ENCODE measurements at places on chromosomes 1 and 21.

DNA sequence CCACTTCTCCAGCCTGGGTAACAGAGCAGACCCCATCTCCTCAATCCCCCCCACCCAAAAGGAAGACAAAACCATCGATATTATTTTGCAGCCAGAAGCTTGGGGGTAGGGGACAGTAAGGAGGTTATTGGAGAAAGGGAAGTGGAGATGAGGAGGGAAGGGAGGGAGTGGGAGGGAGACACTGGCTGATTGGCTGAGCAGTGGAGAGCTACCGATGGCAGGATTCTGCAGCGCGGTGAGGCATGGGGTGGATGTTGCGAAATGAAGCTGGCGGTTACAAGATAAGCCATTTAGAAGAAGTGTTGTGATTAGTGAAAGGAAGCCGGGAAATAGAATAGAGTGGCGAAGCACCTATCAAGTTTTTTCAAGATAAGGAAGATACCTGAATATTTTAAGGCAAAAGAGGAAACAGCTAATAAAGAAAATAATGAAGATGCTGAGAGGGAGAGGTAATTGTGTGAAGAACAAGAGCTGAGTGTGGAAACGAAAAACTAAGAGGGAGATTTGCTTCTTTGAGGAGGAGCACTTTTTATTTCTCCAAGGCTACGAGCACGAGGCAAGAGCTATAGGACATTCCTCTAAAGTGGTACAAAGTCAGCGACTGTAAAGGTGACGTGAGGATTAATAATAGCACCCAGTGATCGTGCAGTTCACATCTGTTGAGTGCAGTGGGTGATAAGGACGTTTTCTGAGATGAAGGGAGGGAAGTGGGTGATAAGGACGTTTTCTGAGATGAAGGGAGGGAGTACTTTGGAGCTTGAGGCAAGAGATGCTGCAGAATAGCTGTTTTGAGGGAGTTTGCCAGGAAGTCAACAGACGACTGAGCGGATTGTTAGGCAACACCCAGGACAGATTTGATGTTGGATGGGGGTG, 103.2 kb upstream of the KIF26B start:
- DNase-seq, result no peak

DNA sequence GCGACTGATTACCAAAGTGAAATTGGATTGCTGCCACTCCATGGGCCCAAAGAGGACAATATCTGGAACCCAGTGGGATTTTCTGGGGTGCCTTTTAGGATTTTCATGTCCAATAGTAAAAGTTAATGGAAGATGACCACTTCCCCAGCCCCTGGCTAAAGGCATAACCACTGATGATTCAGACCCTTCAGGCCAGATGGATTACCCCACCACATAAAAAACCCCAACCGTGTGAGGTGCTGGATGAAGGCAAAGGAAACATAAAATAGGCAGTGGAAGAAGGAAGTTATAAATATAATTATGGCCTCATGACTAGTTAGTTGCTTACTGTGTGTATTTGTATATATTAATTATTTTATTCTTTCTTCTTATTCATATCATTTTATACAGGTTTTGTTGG, 40.2 kb upstream of the IL10 start:
- DNase-seq, result no peak

- no peak for DNase-seq
Observed at GRCh38 chr1:62906428-62906886, 122.5 kb downstream of the ATG4C start.

DNA sequence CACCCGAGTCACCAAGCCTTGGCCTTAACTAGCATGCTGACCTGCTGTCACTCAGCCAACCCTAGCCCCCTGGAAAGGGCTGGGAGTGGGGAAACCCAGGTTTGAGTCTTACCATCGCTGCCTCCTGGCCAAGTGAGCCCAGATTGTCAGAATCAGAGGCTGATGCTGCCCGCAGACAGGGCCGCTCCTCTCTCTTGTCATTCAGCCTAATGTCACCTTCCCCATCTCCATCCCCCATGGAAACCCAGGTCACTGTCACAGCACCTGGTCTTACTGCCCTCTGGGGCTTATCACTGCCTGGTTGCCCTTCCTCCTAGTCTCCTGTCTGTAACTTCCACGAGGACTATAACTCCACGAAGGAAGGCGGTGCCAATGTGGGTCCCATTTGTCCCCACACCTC, 53.6 kb upstream of the CASZ1 start:
- DNase-seq, result no peak

DNA sequence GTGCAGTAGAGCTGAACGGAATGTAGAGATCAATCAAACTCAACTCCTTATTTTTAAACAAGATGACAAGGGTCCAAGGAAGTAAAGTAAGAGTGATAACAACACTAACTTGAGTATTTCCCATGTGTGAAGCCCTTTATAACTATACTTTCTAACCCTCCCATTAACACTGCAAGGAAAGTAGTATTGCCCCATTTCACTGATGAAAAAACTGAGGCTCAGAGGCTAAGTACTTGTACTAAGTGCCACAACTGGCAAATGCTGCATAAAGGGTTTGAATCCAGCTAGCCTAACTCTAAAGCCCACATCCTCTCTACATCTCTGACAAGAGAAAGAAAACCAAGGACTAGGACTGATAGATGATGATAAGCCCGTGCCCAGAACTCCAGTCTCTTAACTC, 8.2 kb upstream of the GJA5 start:
- no peak for DNase-seq

- DNase-seq, result no peak
Observed at GRCh38 chr1:166907051-166907450, 31.0 kb upstream of the TADA1 start.

- DNase-seq, result no peak
Observed at GRCh38 chr1:82141390-82141789, 340.7 kb downstream of the ADGRL2 start.

GRCh38 chr1:171494076-171494475, 8.7 kb downstream of the PRRC2C start:
- no peak for DNase-seq

DNA sequence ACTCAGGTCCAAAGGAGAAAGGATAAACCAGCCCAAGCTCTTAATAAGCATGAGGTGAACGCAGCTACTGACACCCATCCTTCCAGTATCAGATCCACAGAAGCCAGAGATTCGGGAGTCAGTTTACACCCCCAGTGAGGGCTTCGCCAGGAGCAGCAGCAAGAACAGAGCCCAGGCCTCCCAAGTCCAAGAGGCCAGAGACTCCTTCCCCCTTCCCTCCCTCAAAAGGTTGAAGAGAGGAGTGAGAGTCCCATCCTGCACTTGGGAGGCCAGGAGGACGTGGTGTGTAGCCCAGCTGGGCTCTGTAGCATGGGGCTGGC, 72.8 kb downstream of the MRPL37 start:
- DNase-seq, result no peak

DNA sequence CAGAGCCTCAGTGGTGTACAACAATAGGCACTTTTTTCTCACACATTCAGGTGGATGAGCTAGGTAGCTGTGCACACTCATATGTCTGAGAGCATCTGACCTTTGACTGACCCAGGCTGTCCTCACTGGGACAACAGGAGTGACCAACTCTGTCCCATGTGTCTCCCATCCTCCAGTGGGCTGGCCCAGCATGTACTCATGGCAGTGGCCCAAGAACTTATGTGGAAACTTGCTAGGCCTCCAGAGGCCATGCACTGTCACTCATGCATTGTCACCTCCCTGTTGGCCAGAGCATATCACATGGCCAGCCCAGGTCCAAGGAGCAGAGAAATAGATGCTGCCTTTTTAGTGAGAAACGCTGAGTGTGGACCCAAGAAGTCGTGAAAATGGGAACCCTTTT, 158.8 kb downstream of the IGSF21 start:
- DNase-seq, result no peak

- no peak for DNase-seq
Observed at GRCh38 chr1:56068908-56069307, 510.5 kb downstream of the PLPP3 start.

DNA sequence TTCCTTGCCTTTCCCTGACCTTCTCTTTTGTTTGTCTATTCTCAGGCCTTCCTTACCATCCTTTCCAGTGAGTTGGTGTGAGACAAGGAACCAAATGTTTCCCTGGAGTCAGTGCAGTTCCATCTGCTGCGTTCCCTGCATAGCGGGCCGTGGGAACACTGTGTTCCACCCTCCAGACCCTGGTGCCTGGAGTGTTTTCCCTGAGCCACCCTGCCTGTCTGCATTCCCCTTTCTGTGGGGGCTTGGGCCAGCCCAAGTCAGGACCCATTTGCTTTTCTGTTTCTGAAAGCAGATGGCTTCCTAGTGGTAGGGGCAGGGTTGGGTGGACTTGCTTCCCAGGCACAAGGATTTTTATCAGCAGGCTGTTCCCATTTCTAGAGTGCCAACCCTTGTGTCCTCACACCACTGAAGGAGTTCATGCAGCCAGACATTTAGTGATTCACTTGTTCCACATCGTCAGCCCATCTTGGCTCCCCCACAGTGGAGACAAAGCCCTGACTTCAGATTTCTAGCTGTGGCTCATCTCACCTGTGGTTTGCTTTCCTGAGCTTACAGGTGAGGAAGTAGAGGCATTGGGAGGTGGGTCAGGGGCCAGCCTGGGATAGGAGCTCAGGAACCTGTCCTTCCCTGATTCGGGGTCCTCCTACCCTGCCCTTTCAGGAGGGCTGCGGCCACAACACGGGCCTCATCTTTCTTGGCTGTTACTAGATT, 14.1 kb upstream of the MYOG start:
- no peak for DNase-seq

DNA sequence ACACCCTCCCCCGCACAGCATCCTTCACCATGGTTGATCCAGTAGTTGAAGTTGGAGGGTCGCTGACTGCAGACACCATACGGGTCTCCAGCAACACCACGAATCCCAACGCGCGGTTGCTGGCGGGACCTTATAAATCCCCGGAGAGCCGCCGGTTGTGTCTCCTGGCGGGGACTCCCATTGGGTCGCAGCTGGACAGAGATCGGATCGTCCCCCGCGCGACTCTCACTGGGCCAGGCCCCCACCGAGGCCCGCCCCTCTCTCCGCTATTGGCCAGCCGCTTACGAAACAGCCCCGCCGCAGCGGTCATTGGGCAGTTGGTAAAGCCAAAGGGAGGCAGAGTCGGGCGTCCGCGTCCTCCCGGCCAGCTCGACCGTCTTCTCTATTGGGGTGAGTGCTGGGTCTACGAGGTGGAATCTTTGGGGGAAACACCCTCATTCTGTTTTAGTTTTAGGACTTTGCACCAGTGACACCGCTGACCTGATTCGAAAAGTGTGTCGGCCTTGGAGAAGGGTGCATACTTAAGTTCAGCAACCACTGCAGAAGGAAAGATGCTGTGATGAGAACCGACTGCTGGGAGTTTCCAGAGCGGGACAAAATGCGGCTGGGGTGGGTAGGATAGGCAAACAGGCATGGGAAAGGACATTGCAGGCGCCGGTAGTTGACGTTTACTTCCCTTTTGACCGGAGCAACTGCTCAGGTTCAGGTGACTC, 27.4 kb downstream of the RABIF start:
- peak; percentile 63 for DNase-seq

DNA sequence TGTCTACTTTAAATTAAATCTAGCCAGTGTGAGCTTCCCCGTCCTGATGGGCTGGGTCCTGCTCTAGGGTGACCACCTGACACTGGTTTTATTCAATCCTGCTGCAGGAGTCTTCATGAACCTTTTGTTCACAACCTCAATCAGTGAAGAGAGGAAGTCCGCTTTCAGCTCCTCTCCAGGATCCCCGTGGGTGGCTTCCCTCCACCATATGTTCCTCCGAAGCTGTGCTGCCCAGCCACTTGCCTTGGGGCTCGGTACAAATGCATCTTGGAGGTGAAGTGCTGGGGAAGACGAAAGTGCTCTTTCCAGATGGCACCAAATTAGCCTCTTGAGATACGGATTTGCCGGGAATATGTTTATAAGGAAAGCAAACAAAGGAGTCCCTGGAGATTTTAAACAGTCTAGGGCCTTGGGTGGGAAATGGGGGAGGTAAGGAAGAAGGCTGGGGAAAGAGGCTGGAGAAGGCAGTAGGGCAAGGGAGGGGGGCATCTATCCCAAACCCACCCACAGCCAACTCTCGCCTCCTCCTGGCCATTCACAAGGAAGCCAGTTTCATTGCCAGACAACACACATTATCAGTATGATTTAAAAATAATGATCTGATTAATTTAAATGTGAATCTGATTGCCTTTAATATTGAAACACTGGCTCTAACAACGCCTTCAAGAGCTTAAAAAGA, 430.8 kb downstream of the DISC1 start:
- DNase-seq, result no peak

DNA sequence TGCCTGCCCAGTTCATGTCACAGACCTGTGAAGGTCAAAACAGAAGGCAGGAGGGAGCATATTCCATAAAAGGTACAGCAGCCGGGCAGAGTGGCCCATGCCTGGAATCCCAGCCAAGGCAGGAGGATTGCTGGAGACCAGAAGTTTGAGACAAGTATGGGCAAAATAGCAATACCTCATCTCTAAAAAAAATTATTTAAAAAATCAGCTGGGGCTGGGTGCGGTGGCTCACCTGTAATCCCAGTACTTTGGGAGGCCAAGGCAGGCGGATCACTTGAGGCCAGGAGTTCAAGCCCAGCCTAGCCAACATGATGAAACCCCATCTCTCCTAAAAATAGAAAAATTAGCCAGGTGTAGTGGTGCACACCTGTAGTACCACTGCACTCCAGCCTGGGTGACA, 64.5 kb downstream of the RUNX3 start:
- no peak for DNase-seq

DNA sequence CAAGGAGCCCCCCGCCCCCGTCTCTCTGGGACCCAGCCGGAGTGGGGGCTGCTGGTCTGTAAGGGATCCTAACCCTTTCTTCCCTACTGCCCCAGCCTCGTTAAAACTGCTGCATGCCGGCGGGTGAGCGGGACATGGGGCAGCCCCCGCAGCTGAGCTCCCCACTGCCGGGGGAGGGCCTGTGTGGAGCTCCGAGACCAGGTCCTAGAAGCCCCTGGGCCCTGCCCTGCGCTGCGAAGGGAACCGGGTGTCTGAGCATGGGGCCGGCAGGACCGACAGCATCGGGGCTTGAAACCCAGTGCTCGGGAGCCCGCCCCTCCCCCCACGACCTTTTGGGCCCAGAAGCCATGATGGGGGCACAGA, 9.2 kb upstream of the COL6A1 start:
- DNase-seq, result no peak

GRCh38 chr21:44741921-44742320, 30.5 kb upstream of the TSPEAR start:
- no peak for DNase-seq

- no peak for DNase-seq
Observed at GRCh38 chr21:34129901-34130715, 56.7 kb downstream of the MRPS6 start.

DNA sequence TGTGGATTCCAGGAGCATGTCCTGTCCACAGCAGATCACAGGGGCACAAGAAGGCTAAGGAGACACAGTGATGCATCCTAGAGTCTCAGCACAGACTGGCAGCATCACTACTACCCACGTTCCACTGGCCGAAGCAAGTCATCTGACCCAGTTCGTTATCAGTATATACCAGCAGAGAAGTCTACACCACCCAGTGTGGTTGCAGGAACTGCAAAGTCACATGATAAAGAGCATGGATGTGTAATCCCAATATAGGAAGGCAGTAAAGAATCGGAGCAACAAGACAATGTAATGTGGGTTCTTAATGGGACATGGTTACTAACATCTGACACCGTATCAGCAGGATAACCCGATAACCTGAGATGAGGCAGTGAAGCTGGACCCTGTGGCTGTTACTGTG, 246.6 kb downstream of the RRAGC start:
- DNase-seq, result no peak

- DNase-seq, result no peak
Observed at GRCh38 chr21:38350684-38351083, 93.9 kb downstream of the KCNJ15 start.
